ENCODE measurements at places on chromosomes 1 and 21.

DNA sequence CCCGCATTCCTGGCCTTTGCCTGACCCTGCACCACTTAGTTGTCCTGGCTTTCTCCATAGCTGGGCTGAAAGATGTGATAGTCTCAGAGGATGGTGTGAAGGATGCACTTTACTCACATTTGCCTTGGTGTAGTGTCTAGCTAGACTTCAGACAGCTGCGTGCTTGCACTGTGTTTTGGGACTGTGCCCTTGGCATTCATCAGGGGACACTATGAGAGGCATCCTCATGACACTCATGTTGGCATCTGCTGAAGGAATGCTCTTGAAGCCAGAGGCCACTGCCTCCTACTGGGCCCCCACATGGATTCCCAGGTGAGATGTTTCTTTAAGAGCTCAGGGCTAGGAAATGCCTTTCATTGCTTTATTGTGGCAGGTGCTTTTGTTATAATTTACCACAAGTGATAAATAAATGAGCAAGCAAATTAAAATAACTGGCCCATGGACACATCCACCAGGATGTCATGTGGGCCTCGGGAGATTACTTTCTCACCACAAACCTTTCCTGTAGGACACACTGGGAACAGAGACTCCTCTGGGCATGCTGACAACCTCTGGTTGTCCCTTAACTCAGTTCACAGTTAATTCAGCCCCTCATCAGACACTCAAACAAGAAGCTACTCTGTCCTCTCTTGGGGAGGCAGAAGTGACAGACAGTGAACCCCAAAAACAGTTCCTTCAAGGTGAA is 99.4 kb upstream of the SPATA6 start:
- DNase-seq, result no peak

- DNase-seq, result no peak
Observed at GRCh38 chr1:19113697-19114092, 96.4 kb downstream of the UBR4 start.

- no peak for DNase-seq
Observed at GRCh38 chr21:23921670-23922418, 1685.4 kb downstream of the MRPL39 start.

DNA sequence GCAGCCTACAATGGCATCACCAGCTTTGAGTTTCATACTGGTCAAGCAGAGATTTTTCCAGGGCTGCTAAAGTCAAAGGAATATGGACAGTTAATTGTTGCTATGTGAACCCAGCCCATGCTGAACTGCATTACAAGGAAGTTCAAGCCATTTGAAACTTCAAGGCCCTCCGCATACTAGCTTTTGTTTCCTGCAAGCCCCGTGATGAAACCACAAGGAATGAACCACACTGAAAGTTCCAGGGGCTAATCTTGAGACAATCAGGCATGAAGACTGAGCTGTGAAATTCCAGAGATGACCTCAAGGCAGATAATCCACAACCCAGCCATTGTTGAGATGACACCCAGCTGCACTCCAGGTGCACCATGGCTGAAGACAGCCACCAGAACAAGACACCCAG is 180.8 kb downstream of the C1orf21 start:
- DNase-seq, result no peak

- DNase-seq, result no peak
Observed at GRCh38 chr1:227917081-227917950, 30.4 kb downstream of the WNT9A start.

GRCh38 chr1:89823679-89824292 is 3.0 kb downstream of the LRRC8D start:
- DNase-seq, result no peak
